ENCODE measurements at places on chromosomes 11 and 22.
A peak's percentile ranks its signal among the peaks of the same experiment; 100 is the strongest.

- no peak for DNase-seq
Measured at GRCh38 chr11:133903056-133903455, 53.7 kb downstream of the IGSF9B start.

DNA sequence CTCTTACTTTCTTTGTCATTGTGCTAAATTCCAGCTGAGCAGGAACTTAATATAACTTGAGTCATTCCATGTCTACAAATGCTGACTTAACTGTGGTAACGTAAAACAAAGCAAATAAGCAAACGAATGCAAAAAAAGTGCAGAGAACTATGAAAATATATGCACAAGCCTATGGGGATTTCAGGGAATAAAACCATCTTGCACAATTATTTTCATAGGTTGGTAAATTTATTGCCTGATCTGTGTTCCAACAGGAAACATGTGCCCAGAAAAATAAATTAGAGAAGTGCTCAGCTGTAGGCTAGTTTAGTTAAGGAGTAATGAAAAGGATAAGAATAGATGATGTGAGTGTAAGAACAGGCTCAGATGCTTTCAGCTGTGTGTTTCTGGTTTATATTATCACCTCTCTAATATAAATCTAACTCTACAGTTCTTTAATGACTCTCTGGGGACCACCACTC, 1169.3 kb downstream of the LRRC4C start:
- DNase-seq: no peak

- peak; percentile 80 for DNase-seq
Measured at GRCh38 chr22:31923136-31923535, 21.2 kb upstream of the YWHAH start.

GRCh38 chr11:46533396-46534100, 60.3 kb downstream of the AMBRA1 start:
- DNase-seq: no peak

DNA sequence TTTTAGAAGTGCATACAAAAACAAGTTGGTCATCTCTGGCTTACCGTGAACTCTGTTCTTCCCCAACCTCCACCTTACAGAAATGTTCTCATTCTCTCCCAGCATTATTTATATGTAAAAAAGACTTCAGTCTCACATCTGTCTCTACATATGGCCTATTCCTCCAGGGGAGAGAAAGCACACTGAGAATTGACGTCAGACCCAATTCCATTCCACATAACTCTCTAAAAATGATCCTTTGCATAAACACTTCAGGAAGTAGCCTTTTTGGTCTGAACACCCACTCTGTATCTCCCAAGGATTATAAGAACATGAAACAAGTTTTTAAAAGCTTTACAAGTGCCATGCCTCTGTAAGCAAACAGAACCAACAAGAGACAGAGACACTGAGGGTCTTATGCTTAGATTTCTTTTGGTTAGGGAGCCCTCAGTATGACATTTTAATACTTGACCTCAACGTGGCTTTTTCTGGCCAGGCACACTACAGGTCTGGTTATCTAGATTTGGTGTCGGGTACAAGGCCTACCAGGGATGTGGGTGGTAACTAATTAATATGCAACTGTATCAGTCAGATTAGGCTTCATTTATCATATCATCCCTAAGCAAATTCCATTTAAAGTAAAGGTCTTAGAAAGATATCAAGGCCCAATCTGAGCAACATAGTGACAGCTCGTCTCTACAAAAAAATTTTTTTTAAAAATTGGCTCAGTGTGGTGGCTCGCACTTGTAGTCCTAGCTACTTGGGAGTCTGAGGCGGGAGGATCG, 48.5 kb upstream of the PPP2R1B start:
- DNase-seq: no peak

- no peak for DNase-seq
Measured at GRCh38 chr11:121654843-121655536, 202.2 kb upstream of the SORL1-AS1 start.

GRCh38 chr11:83044958-83045712, 26.6 kb downstream of the RAB30 start:
- DNase-seq: no peak

- DNase-seq: no peak
Measured at GRCh38 chr22:42228483-42228882, 42.0 kb downstream of the TCF20 start.

GRCh38 chr11:70413151-70413550, 14.8 kb downstream of the CTTN start:
- DNase-seq: no peak

- DNase-seq: no peak
Measured at GRCh38 chr22:23466351-23466750, 113.7 kb downstream of the IGLL1 start.

DNA sequence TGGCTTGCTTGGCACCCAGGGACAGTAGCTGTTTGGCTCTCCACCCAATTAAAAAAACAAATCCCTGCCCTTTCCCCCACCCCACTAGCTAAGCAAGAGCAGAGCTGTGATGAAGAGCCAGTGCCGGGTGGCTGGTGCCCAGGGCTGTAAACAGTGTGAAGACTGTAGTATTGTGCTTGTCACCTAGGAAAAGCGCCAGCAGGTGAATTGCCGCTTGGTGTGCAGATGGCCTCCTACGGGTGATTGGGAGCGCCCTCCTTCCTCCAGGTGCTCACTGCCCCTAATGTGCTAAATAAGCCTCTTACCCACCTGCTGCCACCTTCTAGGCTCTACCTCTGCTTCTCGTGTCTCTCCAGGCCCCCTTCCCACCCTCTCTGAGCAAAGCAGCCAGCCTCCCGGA, 18.4 kb upstream of the RAPSN start:
- no peak for DNase-seq

DNA sequence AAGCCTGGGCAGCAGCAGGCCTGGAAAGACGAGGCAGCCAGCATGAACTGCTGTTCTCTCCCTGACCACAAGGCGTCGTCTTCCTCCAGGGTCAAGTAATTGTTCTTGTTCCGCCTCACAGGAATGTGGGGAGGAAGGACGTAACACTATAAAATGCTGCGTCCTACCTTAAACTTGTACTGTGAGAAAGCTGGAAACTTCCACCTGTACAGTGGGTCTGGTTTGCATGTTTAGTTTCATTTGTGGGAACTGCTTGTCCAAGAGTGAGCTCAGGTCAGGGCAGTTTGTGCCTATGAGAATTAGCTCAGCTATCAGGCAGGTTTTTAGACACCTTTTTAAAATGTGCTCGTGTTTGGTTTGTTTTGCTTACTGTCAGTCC, 55.2 kb downstream of the PANX1 start:
- peak; percentile 69 for DNase-seq

DNA sequence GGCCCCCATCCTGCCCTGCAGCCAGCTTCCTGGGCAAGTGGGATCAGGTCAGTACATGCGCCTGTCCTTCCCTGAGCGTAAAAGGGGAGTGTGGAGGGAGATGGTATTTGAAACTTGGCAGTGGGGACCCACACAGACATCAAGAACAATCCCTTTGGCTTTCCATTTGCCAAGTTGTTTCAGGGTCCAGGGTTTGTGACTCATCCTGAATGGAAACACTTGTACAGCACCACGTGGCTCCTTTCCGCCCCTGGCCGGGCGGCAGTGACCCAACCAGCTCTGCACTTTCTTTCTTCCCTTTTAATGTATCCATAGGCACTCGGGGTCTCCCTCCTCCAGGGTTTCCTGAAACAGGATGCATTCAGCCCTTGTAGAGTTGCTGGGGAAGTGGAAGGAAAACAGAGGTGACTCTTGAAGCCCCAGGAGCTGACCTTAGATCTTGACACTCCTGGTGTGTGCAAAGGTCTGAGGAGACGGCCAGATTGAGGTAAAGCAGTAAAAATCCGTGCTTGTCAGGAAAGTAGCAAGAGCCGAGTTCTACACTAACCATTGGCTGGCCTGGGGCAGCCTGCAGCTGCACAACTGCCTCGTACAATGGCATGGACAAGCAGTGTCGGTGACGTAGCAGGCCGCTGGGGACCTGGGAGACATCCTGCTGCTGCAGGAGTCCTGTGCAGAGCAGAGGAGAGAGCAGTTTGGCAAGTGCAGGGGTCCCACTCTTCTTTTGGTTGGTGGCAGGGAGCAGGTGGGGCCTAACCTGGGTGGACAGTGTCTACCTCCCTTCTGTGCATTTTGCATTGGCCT, 189.8 kb downstream of the SNX19 start:
- DNase-seq: no peak

DNA sequence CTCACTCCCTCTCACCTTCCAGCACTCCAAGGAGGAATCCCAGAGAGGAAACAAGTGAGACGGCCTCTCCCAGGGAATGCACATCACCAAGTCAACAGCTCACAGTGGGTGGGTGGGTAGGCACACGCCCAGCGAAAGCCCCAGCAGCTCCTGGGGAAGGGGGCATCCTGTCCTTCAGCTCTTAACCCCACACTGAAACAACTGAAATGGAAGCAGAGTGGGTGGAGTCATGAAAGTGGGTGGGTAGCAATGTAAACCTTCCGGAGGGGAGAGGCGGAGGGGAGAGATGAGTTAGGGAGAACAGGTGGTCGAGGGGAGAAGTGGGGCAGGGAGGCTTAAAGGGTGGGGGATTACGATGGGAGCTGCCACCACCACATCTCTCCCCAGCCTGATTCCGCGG, 5.4 kb downstream of the MCHR1 start:
- DNase-seq: no peak

- DNase-seq: peak; percentile 80
Measured at GRCh38 chr11:48066881-48067800, 86.8 kb downstream of the PTPRJ start.

GRCh38 chr22:48800886-48801607, 1026.6 kb downstream of the BRD1 start:
- no peak for DNase-seq

- DNase-seq: no peak
Measured at GRCh38 chr22:36311386-36312085, 58.6 kb downstream of the APOL1 start.

DNA sequence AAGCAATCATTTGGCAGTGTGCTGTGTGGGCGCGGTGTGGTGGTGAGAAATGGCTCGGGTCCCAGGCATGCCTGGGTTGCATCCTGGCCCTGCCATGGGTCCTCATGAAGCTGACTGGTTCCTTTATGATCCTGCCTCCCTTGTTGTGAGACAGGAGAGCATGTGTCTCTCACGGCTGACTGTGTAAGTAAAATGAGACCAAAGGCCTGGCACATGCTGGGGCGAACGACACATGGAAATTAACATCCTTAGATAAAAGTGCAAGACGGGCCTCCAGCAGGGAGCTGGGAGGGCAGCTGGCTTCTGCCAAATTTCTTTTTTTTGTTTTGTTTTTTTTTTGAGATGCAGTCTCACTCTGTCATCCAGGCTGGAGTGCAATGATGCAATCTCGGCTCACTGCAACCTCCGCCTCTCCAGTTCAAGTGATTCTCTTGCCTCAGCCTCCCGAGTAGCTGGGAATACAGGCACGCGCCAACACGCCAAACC, 9.4 kb upstream of the FBLN1 start:
- DNase-seq: no peak

DNA sequence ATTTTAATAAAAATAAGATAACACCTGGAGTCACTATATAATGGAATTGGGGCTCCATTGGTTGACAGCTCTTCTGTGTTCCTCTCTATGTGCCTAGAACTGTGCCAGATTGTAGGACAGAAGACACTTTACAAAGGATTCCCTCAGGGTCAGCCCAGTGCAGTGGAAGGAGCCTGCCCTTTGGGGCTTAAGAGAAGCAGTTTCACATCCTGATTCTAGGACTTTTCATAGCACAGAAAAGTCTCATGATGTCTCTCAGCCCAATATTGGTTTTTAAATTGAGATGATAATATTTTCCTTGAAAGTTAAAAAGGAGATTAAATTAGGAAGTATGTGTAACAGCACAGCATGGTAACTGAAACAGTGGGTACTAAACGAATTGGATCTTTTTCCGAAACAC, 7.1 kb downstream of the PLAAT4 start:
- DNase-seq: peak; percentile 33

GRCh38 chr11:12799334-12799835, 125.2 kb downstream of the TEAD1 start:
- DNase-seq: no peak

DNA sequence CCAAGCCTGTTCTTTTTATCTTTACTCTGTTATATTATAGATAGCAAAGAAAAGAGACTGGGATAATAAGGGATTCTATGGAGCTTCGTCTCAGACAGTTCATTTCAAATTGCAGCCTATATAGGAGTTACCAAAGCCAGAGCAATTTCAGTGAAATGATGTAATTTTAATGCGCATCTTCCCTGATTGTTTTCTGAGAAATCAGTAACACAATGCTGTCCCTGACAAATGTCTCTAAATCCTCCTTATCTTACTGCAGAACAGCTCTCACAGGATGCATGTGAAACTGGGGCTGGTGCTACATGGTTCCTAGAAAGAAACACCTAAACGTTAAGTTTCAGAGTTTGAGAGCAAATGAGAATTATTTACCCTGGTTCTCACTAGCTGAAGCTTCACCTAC, 467.9 kb upstream of the ANO3 start:
- DNase-seq: no peak

DNA sequence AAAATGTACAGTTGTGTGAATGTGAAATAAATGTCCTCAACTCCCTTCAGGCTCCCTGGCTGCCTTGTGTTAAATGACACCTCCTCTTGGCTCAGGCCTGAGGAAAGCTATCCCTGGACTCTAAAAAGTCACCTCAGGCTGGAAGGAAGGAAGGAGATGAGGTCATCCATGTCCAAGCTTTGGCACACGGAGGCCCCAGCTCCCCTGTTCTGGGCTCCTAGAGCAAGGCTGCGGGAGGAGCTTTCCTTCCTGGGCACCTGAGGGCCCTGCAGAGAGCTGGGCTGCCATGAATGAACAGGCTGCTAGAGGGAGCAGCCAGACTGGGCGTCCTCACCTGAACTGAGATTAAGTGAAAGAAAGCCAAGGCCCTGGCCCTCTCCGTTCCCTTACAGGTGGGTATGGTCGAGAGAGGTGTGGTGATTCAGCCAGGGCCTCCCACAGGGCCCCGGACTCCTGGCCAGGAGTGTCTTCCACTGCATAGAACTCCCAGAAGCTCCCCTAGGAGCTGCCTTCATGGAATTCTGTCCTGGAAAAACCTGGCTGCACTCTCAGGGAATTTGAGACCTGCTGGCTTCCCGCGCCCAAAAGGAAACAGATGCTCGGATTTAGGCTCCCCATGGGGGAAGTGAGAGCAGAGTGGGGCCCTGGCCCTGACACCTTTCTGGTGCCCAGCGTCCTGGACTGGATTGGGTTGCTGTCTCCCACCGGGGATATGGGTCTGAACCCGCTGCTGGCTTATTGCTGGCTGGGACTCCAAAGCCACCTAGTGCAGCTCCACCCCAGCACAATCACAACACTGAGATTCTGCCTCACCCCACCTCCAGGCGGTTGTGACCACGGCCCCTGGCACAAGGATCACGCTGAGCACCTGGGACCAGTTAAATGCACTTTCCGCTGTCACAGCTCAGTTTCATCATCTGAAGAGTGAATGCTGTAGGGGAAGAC, 22.2 kb downstream of the MYBPC3 start:
- no peak for DNase-seq

GRCh38 chr22:44879301-44879680, 126.9 kb downstream of the ARHGAP8 start:
- no peak for DNase-seq

GRCh38 chr22:16834971-16835370, 9.8 kb upstream of the XKR3 start:
- no peak for DNase-seq

GRCh38 chr11:86056351-86056854, 12.5 kb downstream of the PICALM start:
- peak; percentile 89 for DNase-seq

Measured in suppressor macrophage treated with lipopolysaccharide for 1 hour (primary cell).